ENCODE measurements at places on chromosomes 5 and 9.
A peak's percentile ranks its signal among the peaks of the same experiment; 100 is the strongest.

DNA sequence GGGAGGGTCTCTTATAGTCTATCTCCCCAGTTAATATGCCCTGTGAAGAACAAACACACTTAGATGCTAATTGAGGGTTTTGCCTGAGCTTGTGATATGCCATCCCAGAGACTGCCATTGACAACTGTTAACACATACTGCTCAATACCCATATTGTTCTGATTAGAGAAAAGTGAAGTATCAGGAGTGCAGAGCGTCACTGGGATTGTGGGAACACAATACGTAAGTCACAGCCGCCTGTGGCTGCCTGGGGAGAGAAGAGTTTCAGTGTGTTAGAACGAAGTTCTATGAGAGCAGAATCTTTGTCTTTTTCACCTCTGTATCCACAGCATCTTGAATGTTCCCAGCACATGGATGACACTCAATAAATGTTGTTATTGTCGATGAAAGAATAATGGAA is 110.2 kb downstream of the MEF2C start:
- DNase-seq, result no peak

DNA sequence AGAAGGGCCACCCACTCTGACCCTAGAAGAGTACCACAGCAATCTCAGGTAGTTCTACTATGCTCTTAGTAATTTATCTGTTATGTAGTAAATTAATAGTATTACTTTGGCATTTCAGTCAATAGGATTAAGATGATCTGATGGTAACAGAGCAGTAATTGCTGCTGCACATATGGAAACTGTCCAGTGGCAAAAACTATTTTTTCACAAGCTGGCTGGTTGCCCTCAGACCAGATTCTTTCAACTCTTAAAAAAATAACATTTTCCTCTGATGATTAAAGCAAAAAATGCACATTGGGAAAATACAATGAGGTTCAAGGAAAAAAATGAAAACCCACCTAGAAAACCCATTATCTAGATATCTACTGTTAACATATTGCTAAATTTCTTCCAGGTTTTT is 19.7 kb downstream of the GLRA1 start:
- no peak for DNase-seq

- peak; percentile 9 for DNase-seq
These were observed 166.4 kb downstream of the PAM start for GRCh38 chr5:102921341-102922044.

GRCh38 chr9:120775859-120776258 is 17.4 kb downstream of the FBXW2 start:
- no peak for DNase-seq

DNA sequence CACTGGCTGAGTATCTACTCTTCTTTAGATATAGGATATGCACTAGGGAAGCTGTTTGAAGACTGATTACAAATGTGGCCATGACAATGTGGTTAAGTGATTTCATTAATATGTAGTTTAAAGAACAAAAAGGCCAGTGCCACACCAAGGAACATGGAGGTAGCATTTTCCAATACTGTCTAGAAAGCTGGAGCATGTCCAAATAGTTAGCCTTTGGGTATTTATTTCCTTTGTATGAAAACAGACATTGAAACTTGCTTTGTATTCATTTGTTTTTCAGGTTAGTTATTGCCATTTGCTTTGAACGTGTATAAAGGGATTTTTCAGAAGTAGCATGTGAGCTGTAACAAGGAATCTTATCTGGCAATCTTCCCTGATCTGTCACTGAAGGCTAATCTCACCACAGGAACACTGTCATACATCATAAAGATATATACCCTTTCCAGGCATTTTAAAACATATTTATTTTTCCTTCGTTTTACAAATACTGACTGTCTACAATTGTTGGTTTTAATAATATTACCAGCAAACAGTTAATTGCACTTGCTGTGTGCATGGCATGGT is 93.4 kb downstream of the PLPPR1 start:
- no peak for DNase-seq

DNA sequence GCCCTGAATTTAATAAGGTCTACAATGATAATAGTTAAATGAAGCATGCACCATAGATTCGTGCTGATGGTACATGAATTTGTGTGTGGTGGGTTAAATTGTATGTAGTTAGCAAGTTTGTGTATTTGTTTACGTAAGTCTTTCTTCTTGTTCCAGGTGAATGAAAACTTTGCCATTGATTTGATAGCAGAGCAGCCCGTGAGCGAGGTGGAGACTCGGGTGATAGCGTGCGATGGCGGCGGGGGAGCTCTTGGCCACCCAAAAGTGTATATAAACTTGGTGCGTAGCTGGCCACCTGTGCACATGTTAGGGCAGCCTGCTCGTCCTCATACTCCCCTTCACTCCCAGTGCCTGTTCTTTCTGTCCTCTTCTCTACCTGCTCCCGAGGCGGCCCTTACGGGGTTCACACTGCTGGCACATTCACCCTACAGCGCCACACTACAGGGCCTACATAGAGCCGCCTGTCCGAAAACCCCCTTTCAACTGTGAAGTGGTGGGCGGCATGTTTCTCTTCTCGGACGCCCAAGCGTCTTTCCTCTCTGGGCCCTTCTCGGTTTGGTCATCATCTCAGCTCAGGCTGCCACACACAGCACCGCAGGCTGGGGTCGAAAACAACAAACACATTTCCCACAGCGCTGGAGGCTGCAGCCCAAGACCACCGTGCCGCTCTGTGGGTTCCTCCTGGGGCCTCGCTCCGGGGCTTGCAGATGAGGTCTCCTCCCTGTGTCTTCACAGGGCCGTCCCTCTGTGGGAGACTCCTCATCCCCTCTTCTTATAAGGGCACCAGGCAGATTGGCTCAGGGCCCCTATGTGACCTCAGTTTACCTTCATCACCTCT is 13.2 kb downstream of the NDUFS6 start:
- DNase-seq, result no peak

DNA sequence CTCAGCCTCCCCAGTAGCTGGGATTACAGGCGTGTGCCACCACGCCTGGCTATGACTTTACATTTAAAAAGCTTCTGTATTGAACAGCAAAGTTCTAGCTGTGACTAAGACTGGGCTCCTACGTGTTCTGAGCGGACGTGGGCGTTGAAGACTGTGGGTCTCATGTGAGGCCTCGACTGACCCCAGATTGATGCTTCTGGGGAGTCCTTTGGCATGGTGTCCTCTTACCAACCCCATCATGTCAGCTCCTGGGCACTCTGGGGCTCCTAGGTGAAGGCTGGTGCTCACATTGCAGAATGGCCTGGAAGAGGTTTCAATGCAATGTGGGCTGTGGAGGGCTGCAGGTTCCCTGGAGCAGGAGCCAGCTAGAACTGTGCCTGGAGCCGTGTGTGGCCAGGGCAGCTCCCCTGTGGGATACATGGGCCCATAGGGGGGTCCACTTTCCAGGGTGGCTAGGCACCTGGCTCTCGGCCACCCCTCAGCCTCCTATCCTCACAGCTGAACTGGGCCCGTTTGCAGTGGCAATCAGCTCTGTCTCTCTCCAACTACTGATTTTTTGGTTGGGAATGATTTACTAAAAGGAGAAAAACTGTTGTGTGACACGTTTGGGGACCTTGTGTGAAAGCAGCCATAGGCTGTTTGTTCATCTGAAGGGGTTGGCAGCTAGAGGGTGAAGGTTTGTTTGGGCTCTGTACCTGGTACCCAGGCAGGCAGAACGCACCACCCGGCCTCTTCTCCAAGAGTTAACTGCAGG is 29.7 kb downstream of the SLC25A25 start:
- no peak for DNase-seq

GRCh38 chr9:32554107-32554506 is 1.7 kb upstream of the TOPORS start:
- no peak for DNase-seq

DNA sequence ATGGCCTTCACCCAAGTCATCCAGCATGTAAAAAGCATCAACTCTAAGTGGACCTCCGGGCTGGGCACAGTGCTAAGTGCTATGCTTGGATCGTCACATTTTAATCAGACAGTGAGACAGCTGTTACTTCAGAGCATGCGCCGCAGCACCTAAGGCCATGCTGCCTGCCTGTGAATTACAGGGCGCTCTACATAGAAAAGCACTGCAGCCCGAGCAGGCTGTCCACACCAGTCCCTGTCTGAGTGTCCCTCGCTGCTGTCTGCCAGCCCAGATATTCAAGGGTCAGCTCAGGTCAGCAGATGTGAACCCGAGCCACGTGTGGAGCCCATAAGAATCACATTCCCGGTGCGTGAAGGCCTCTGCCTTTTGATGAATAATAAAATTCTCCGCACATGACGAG is 37.1 kb downstream of the AK8 start:
- no peak for DNase-seq

- no peak for DNase-seq
These were observed 340.6 kb downstream of the CAAP1 start for GRCh38 chr9:26551971-26552370.

DNA sequence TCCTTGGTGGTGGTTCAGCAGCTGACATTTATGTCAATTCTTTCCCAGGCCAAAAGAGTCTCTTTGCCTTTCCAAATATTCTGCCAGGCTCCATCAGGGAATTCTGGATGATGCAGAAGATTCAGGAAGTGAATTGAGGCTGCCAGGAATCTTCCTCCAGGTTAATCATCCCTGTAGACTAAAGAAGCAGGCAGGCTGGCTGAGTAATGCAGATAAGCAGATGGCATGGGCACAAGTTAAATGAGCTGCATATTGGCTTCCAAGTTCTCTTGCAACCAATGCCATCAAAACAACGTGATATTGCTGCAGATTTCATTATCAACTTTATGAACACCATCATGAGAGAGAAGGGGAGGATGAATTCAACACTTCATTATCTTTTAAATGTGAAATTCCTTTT is 324.5 kb downstream of the KCNN2 start:
- no peak for DNase-seq

DNA sequence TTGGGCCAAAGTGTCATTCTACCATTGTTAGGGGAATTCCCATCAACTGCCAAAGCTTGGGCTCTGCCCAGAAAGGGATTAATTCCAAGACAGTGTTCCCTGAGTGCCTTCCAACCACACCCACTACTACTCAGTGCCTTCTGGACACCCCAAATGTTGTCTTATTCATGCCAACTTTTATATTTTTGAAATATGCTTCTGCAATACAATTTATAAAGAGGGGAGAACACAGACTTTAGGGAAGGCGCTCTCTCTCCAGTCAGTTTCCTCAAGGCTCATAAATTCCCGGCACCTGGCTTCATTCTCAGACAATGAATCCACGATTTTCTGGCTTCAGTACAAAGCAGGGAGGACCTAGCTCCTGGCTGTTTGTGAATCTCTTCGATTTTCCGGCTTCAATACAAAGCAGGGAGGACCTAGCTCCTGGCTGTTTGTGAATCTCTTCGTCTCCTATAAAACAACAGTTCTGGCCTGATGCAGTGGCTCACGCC is 120.1 kb upstream of the MYO10 start:
- DNase-seq, result no peak

DNA sequence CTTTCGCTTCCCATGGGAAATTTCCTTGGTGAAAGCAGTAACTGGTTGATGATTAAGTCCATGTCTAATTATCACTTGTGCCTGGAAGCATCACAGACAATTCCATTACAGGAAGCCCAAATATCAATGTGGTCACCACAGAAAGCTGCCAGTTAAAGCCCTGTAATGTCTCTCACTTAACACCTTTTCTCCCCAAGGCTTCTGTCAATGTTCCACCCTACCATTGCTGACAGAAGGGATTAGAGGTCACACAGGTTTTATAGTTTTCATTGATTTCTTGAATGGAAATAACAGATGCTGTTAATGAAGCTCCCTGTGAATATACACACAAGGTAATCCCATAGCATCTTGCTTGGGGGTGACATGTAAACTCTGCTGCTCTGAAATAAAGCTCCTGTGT is 279.2 kb downstream of the COX7C start:
- no peak for DNase-seq

DNA sequence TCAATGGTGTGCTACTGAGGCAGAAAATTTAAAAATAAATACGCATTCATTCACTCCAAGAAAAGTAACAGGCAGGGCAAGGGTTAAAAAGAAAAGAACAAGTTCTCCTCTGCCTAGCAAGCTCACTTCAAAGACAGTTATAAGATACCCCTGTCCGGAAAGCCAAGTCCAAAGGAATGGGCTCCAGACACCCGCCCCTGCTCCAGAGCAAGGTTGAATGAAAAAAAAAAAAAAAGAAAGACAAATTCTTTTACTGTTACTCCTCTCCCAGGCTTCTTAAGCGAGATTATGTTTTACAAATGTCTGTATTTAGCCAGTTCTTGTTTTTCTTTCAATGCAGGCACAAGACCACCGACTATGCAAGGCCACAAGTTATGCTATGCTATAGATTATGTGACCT is 9.1 kb upstream of the ANXA2R start:
- peak; percentile 37 for DNase-seq

GRCh38 chr5:159905496-159905895 is 10.8 kb upstream of the ADRA1B start:
- DNase-seq, result peak; percentile 93

GRCh38 chr9:15837079-15837679 is 284.3 kb downstream of the CCDC171 start:
- peak; percentile 63 for DNase-seq

GRCh38 chr5:59835800-59836199 is 57.7 kb downstream of the PDE4D start:
- no peak for DNase-seq

Measured in fibroblast of skin of right quadriceps (primary cell).